ENCODE measurements at places on chromosomes 4 and X. TPM values are rescaled to one million over a fixed set of nuclear protein-coding genes. Genes with fewer than 3 reads are reported as not detected.

RHOXF1 gene
- not detected for total RNA-seq

S100G gene
- total RNA-seq = not detected

FRMD7 gene
- total RNA-seq = 0.18 TPM

RAB33A gene
- total RNA-seq = 0.69 TPM

REPS2 gene
- total RNA-seq = 7.9 TPM

DNA sequence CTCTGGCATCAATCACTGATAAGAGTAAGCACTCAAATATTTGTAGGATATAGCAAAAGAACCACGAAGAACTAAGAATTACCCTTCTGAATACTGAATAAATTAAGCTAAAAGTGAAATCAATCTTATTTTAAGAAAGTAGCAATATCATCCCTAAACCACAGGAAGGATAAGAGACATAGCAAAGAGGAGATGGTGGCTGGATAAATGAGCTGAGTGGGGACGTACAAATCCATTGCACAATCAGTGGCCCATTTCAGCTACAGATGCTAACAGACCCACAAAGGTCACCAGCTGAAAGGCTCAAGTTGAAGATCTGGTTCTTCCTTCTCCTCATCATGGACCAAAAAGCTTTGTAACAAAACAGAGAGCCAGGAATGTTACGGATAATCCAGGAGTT, 77.1 kb downstream of the SLC9A7 start:
- H3K4me1 ChIP-seq = no peaks in the 10 kb centered on the region
- DNase-seq = no peak
- H3K27ac ChIP-seq = no peak overlapping the region
- H3K27me3 ChIP-seq = no peaks in the 10 kb centered on the region

GRCh38 chrX:77446029-77446585, 1.1 kb upstream of the FGF16 start:
- H3K4me3 ChIP-seq = peak overlapping the region; percentile 13
- no peaks in the 10 kb centered on the region for H3K27me3 ChIP-seq
- H3K36me3 ChIP-seq = no peaks in the 10 kb centered on the region
- no peak for DNase-seq
- no peaks in the 10 kb centered on the region for H3K4me1 ChIP-seq
- H3K27ac ChIP-seq = no peak overlapping the region

- no peak overlapping the region for H3K27ac ChIP-seq
- H3K4me1 ChIP-seq = no peaks in the 10 kb centered on the region
- no peak for DNase-seq
- H3K36me3 ChIP-seq = no peaks in the 10 kb centered on the region
Observed at GRCh38 chr4:123838474-123838873, 441.9 kb downstream of the SPRY1 start.

GRCh38 chr4:98996056-98996764, 689 bp downstream of the METAP1 start:
- no peak for DNase-seq
- no peaks in the 10 kb centered on the region for H3K27me3 ChIP-seq
- H3K4me1 ChIP-seq = no peaks in the 10 kb centered on the region
- peak overlapping the region; percentile 35 for H3K27ac ChIP-seq
- H3K4me3 ChIP-seq = peak overlapping the region; percentile 99
- H3K36me3 ChIP-seq = no peaks in the 10 kb centered on the region

DNA sequence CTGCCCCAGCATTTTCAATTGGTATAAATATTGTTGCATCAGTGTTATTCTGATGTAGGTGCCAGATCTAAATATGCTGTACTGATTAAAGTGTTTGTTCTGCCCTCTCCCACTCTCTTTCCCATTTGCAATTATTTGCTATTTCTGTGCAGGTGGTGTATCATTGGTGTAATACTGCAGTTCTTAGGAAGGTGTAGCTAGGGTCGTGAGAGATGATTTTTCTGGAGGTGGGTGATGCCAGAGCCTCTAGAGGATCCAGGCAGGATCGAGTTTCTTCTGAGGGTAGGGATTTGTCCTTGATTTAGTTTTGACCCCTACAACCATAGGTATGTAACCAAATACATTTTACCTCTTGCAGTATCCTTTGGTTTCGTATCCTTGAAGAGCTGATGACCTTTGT, 1.9 kb downstream of the SMAD1 start:
- no peaks in the 10 kb centered on the region for H3K27me3 ChIP-seq
- H3K4me1 ChIP-seq = peaks cover 2% of the 10 kb centered on the region
- H3K27ac ChIP-seq = no peak overlapping the region
- H3K36me3 ChIP-seq = no peaks in the 10 kb centered on the region
- H3K4me3 ChIP-seq = peak overlapping the region; percentile 70
- DNase-seq = no peak

GRCh38 chrX:155001873-155002272, 20.6 kb downstream of the F8 start:
- no peak overlapping the region for H3K4me3 ChIP-seq
- H3K4me1 ChIP-seq = no peaks in the 10 kb centered on the region
- DNase-seq = no peak
- no peak overlapping the region for H3K27ac ChIP-seq
- no peaks in the 10 kb centered on the region for H3K36me3 ChIP-seq

All from aorta (tissue), 5 donors.